Foreskin keratinocyte (primary cell): ENCODE measurements at places on chromosomes 3 and 15. TPM values are rescaled to one million over a fixed set of nuclear protein-coding genes. Genes with fewer than 3 reads are reported as not detected.

The SEMA3F gene
- total RNA-seq, result 108 and 121 TPM in 2 replicates

The CLK3 gene
- 51.9 and 60.4 TPM in 2 replicates for total RNA-seq

The TSPAN3 gene
- total RNA-seq, result 107 and 123 TPM in 2 replicates

The CPLX3 gene
- not detected in 2 replicates for total RNA-seq

The EXD1 gene
- total RNA-seq, result 0.07 TPM in 1 of 2 replicates, not detected in the other

The PPCDC gene
- total RNA-seq, result 12.5 and 13.1 TPM in 2 replicates

The RPL39L gene
- total RNA-seq, result 48.2 and 49.3 TPM in 2 replicates

The HMG20A gene
- total RNA-seq, result 23.8 and 25.3 TPM in 2 replicates

The KIF9 gene
- total RNA-seq, result 5.3 and 7.0 TPM in 2 replicates

The CACNA2D3 gene
- total RNA-seq, result 0.71 TPM in 1 of 2 replicates, not detected in the other

The AQP9 gene
- total RNA-seq, result 0.14 and 0.31 TPM in 2 replicates

The SH2D7 gene
- not detected in 2 replicates for total RNA-seq

The PLA2G4D gene
- 0.07 and 0.14 TPM in 2 replicates for total RNA-seq

The GNAT1 gene
- 0.03 TPM in 1 of 2 replicates, not detected in the other for total RNA-seq

The SPATA12 gene
- total RNA-seq, result 0.03 TPM in 1 of 2 replicates, not detected in the other

The SNTN gene
- not detected in 2 replicates for total RNA-seq

The RTF1 gene
- total RNA-seq, result 28.6 and 29.0 TPM in 2 replicates

The DLL4 gene
- not detected in 2 replicates for total RNA-seq

The BCL2A1 gene
- not detected in 2 replicates for total RNA-seq

The LYSMD2 gene
- total RNA-seq, result 6.8 and 7.5 TPM in 2 replicates

The CRABP1 gene
- not detected in 2 replicates for total RNA-seq

The MFAP1 gene
- 33.7 and 37.4 TPM in 2 replicates for total RNA-seq

The ENTPD3 gene
- 2.2 and 2.4 TPM in 2 replicates for total RNA-seq

The MYH15 gene
- total RNA-seq, result 5.0 and 6.3 TPM in 2 replicates

The AZI2 gene
- total RNA-seq, result 69.1 and 69.8 TPM in 2 replicates

The PGBD4 gene
- 0.88 and 0.95 TPM in 2 replicates for total RNA-seq

The NANOGP8 gene
- not detected in 2 replicates for total RNA-seq

The GAP43 gene
- not detected in 2 replicates for total RNA-seq

The ZNF501 gene
- 3.2 TPM in 2 replicates for total RNA-seq

The NR1D2 gene
- 17.5 and 19.9 TPM in 2 replicates for total RNA-seq

The KNG1 gene
- not detected in 2 replicates for total RNA-seq

The ZNF860 gene
- 7.9 and 9.4 TPM in 2 replicates for total RNA-seq

The KY gene
- not detected in 2 replicates for total RNA-seq

The GUCA1C gene
- 0.28 TPM in 1 of 2 replicates, not detected in the other for total RNA-seq

The GPR171 gene
- total RNA-seq, result not detected in 2 replicates

The CTXN2 gene
- not detected in 2 replicates for total RNA-seq

The FOXL2 gene
- total RNA-seq, result 0.42 and 0.88 TPM in 2 replicates

The RTP3 gene
- not detected in 2 replicates for total RNA-seq
